ENCODE measurements at places on chromosomes 12 and 14.
A peak's percentile ranks its signal among the peaks of the same experiment; 100 is the strongest.

- DNase-seq, result no peak
Observed at GRCh38 chr12:67088401-67089118, 180.6 kb upstream of the CAND1 start.

DNA sequence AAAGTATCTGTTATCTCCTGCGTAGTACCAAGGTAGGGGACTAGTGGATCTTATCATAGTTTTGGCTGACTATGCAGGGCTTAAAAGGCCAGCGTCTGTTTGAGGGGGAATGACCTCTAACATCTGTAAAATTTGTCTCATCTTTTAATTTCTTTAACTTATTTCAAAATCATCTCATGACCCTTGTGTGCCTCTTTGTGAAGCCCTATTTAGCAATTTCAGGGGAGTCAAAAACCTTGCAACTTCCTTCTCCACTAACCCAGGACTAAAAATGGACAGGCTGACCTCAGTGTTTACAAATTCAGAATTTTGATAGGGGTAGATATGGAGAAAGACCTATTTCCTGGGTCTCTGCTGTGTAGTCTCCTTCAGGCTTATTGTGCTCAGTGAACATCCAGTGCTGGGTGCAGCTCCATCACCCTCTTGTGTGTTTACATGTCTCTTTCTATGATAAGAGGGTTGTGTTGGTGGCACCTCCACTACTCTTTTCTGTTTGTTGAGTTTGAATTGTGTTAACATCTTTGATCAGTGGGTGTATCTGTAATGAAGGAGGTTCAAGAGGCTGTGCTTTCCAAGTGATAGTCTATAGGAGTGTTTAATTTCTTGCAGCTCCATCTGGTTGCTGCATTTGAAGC is 14.3 kb downstream of the NECAP1 start:
- no peak for DNase-seq

DNA sequence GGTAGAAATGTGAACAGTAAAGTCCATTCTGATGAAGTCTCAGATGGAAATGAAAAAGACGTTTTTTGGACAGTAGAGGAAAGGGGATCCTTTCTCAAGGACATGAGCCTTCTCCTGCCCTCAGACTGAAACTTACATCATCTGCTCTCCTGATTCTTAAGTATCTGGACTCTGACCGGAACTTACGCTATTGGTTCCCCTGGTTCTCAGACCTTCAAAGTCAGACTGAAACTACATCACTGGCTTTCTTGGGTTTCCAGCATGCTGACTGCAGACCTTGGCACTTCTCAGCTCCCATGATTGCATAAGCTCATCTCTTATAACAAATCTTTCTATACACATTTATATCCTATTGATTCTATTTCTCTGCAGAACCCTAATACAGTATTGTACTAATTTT is 291.0 kb downstream of the SNAPC1 start:
- peak; percentile 52 for DNase-seq

DNA sequence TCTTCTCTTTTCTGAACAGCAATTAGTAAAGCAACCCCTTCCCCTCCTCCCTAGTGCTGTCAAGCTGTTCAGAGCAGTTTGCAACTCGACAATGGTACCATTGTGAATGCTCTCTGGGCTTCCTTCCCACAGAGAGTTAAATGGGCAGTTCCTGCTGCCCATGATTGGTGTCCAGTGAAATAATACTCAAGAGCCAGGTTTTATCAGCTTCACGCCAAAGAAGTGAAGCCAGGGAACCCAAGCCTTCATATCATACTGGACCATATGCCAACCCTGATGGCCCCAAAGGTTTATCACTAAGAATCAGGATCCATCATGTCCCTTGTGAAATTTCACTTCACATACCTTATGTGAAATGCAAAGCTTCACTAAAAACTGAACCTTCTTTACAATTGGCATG is 24.7 kb downstream of the INSM2 start:
- no peak for DNase-seq

GRCh38 chr12:52277486-52278245 is 3.2 kb downstream of the KRT86 start:
- DNase-seq, result peak; percentile 12

DNA sequence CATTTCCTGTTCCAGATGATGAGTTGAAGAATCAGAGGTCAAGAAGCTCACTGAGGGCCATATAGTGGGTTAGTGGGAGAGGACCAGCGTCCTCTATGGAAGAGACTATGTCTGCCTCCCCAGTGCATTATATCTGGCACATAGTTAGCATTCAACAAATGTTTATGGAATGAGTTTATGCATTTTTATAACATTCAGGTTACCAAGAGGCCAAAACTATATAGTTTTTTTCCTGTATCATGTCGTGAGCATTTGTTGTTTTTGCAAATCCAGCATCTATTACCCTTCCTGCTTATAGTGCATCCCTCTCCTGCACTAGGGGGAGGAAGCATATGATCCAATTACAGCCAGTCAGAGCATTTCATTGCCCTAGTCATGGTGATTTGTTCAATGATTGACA is 60.6 kb downstream of the SUDS3 start:
- DNase-seq, result no peak

- DNase-seq, result no peak
Observed at GRCh38 chr14:25846246-25846645, 751.6 kb downstream of the NOVA1 start.

- DNase-seq, result no peak
Observed at GRCh38 chr14:37443461-37443860, 151.6 kb downstream of the FOXA1 start.

- DNase-seq, result peak; percentile 68
Observed at GRCh38 chr14:95196268-95196667, 38.9 kb upstream of the DICER1 start.

DNA sequence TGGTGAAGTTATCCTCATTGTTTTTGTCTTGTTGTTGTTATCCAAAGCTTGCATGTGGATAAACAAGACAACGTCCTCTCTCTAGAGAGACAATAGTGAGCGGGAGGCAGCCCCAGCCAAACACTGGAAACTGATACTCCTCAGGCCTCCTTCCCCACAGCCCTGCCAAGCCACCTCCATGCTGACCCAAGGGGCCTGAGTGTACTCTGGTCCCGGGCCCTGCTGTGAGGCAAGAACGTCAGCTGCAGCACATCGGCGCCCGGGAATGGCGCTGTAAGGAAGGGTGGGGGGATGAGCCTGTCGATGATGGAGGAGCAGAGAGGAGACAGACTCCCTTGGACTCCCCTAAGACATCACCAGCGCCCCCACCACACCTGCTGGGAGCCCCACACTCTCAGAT is 83.6 kb downstream of the ANO2 start:
- no peak for DNase-seq

GRCh38 chr14:68675233-68675577 is 117.7 kb downstream of the ZFP36L1 start:
- no peak for DNase-seq

- no peak for DNase-seq
Observed at GRCh38 chr12:102005256-102005655, 56.5 kb downstream of the WASHC3 start.

DNA sequence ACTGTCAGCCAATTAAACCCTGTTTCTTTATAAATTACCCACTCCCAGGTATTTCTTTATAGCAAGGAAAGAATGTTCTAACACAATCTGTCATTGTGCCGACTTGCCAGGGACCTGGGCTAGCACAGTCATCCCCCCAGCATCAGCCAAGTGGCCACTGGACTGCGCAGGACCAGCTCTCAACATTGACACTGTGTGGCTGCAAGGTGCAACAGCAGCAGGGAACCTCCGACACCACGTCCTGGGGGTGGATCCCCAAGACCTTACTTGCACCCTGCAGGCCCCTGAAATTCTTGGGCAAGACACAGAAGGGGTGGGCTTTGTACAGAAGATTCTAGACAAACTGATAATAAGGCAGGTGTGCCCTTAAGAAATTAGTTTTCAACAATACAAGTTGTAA is 309.5 kb downstream of the GLT1D1 start:
- DNase-seq, result no peak

DNA sequence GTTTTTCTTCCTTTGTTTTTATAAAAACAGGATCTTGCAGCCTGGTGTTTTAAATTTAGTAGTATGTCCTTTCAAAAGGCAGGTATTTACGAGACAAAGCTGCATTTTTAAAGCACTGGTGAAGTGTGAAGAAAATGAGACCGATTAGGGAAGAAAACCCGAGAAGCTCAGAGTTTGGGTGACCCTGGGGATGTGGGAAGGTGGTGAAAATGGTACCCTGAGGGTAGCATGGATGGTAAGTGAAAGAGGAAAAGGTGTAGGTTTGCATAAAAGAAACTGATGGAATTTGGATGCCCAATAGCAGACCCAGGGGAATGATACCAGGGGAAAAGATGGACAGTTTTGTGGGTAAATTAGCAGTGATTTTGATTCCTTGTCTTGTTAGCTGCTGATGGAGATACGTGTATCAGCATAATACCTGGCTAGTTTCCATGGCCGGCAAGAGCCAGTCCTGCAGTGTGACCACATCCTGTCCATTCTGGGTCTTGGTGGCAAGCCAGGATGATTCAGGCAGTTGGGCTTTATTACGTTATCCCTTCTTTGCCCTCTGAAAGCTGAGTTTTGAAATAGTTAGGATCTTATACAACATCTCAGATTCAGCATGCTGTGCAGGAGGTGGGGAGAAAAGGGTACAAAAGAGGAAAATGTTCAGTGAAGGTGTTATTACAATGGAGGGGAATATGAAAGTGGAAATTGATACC is 8.9 kb downstream of the BICD1 start:
- DNase-seq, result no peak

DNA sequence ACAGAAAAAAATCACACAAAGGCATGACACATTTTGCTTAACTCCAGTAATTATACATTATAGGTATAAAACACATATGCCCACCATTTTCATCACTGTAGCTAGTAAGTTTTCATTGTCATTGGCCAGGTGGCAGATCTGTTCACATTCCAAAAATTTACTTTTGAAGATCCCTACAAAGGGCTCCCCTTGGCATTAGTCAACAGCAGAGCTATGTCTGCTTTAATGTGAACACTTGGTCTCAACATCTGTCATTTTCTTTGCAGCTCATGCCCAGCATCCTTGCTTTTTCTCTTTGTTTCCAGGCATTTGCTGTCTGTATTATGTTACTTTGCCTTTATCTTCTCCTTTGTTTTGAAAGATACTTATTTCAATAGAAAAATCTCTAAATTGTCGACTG is 519.1 kb upstream of the FOXG1 start:
- DNase-seq, result no peak

- no peak for DNase-seq
Observed at GRCh38 chr12:131737150-131737827, 26.4 kb downstream of the SFSWAP start.

- no peak for DNase-seq
Observed at GRCh38 chr12:27578689-27579372, 54.8 kb downstream of the PPFIBP1 start.

DNA sequence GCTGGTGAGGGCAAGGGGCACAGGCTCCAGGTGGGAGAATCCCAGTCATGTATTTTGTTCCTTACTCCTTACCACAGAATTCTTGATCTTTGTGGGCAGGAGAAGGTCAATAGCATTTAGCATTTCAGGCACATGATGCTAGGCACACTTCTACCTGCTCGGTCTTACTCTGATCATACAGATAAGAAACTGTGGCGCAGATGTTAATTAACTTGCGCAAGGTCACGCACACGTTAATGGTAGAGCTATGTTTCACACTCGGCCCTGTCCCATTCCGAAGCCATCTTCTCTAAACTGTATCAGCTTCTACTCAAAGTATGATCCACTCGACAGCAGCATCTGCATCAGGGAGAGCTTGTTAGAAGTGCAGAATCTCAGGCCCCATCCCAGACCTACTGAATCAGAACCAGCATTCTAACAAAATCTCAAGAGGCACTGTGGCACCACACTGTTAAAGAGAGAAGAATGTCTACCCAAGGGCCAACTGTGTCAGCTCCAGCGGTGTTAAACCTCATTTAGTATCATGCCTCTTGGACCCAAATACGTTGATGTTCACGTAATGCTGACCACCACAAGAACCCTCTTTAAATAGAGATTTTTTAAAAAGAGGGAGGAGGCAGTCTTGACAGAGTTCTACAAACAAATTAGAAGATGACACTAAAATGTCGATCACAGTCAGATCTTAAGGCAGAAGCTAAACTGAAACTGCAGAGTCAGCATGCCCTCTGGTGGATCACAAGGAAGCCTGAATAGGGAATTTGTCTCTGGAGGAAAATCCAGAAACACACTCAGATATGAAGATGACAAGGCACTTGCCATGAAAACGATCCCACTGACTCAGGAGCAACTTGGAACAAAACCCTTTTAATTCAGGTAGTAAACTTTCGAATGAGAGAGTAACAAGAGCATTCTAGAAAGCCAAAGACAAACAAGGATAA is 7.3 kb downstream of the STXBP6 start:
- DNase-seq, result no peak

GRCh38 chr12:76250256-76250655 is 98.0 kb downstream of the BBS10 start:
- no peak for DNase-seq

GRCh38 chr12:99436584-99436983 is 211.0 kb upstream of the GARIN6 start:
- DNase-seq, result peak; percentile 48

DNA sequence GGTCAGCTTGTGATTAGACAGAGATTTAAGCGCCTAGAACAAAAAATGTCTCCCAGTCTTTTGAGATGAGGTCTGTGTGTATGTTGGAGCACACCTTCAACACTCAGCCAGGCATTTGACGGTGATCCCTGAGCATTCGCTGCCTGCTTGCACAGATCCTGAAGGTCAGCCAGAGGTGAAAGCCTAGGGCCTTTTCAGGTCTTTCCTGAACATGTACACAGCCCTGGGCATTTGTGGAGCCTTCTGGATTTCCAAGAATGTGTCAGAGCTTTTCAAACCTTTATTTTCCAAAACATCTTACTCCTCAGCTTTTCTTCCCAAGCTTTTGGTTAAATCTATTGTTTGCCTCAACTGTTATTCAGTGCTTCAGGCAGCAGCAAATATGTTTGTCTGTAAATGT is 59.1 kb upstream of the AMN start:
- DNase-seq, result no peak

GRCh38 chr12:55927588-55928502 is at the start of gene PYM1:
Gene PYM1 (minus strand): TSS chr12:55927894. CDS start chr12:55927761, 133 bp downstream.
- DNase-seq, result peak; percentile 84

GRCh38 chr14:80942191-80942600 is 658 bp upstream of the CEP128 start:
- DNase-seq, result no peak

GRCh38 chr14:66070542-66071319 is 415.4 kb upstream of the CCDC196 start:
- DNase-seq, result peak; percentile 63

DNA sequence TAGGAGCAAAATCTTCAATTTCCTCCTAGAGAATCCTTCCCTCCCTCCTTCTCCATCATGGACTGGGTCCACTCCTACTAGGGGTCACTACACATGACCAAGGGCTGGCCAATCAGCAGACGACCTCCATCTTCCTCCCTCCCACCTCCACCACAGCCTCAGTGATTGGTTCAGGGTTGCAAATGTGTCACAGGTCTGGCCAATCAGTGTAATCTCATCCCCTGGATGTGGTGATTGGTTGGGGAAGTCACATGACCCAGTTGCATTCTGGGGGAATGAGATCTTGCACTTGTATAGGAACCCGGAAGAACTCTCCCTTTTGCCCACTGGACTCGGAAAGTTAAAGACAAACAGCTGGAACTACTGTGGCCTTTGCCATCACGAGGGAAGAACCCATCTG is 169.2 kb downstream of the PIWIL1 start:
- no peak for DNase-seq
